ENCODE measurements at places on chromosomes 2 and 18. TPM values are rescaled to one million over a fixed set of nuclear protein-coding genes. Genes with fewer than 3 reads are reported as not detected.
A peak's percentile ranks its signal among the peaks of the same experiment; 100 is the strongest.

DNA sequence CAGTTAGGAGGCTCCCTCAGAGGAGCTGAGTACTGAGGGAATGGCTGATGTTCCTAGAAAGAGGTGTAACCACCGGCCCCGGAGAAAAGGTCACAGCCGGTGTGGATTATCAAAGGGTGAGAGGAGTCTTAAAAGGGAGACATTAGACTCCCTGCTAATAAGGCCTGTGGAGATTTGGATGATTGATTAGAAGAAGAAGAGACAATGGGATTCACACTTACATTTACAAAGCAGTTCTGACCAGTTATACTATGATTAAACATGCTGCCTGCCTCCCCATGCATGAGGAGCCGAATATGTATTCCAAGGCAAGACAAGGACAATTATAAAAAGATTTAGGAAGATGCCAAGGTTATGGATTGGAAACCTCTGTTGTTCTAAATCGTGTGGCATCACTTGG lies 302.4 kb downstream of the SLC4A3 start:
- no peak for DNase-seq

DNA sequence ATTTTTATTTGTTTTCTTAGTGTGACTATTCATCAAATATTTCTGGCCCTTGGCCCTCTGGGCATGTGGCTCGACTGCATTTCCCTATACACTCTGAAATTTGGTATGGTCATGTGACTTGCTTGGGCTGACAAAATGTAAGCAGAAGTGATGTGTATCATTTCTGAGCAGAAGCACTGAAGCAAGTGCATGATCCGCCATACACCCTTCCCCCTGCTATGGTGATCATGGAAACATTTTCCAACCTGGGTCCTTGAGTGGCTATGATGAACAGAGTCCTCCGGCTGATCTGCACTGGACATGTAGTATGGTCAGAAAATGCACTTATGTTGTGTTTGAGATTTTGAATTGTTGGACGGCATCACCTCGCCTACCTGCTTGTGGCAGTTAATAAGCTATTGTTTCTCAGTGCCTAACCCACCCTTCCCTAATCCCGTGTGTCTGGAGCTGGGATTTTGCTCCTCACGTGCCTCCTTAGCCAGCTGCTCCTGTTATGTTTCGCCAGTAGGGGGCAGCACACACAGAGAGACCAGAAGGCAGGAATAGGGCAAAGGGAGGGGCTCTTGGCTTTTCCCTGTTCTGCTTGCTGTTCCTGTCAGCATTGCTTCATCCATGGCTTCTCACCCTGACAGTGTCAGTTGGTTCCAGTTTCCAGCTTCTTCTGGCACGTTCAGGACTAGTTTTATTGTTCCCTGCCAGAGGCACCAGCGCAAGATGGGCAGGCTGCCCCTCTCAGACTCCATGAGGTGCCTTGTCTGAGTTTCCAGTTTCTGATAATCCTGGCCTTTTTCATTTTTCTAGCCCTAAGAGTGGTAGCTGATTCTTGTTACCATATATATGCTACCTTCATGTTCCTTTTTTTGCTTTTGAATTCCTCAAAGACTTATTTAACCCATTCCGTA lies 207.4 kb downstream of the ARL6IP6 start:
- DNase-seq: peak; percentile 53

ECEL1 gene
- 0.39 TPM for total RNA-seq

RFTN2 gene
- 7.0 TPM for total RNA-seq

TFCP2L1 gene
- total RNA-seq: 15.7 TPM

DNA sequence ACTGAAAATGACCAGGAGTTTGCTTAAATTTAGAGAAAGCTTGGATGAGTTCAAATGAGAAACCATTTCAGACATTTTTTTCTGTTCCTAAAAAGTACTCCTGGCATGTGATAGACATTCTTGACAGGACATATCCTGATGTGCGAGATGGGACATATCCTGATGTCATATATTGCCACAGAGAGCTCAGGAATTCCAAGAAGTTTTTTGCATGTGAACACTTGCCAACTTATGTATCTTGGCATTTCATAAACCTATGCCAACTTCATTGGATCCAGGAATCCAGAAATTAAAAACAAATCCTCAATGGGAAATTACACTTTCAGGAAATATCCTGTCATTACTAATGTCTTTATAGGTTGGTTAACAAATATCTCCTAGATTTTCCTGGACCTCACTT lies 2.9 kb upstream of the SERPINB3 start:
- no peak for DNase-seq

CTNNA2 gene
- total RNA-seq: not detected
